Stimulated activated CD4-positive, alpha-beta T cell treated with anti-CD3 and anti-CD28 coated beads, Interleukin-12 subunit alpha, Interleukin-12 subunit beta, amount 100 ng/mL, for 4 hours (primary cell): ENCODE measurements at places on chromosomes 7 and 10.

DNA sequence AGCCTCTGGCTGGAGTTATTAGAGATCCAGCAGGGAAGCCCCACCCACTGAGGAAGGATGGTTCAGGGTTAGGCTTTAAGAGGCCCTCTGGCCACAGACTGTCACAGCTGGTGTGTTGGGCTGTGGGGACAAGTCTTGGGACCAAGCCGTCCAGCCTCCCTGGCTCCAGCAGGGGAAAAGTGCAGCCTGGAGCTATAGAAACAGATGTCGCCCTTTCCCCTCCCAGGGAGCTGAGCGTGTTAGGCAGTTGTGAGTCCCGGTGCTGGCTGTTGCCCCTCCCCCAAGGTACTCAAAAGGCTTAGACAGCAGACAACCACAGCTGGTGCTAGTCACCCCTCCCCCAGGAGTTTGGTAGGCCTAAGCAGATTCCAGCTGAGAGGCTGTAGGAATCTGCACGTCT, 143.4 kb downstream of the TMEM168 start:
- DNase-seq, result no peak

DNA sequence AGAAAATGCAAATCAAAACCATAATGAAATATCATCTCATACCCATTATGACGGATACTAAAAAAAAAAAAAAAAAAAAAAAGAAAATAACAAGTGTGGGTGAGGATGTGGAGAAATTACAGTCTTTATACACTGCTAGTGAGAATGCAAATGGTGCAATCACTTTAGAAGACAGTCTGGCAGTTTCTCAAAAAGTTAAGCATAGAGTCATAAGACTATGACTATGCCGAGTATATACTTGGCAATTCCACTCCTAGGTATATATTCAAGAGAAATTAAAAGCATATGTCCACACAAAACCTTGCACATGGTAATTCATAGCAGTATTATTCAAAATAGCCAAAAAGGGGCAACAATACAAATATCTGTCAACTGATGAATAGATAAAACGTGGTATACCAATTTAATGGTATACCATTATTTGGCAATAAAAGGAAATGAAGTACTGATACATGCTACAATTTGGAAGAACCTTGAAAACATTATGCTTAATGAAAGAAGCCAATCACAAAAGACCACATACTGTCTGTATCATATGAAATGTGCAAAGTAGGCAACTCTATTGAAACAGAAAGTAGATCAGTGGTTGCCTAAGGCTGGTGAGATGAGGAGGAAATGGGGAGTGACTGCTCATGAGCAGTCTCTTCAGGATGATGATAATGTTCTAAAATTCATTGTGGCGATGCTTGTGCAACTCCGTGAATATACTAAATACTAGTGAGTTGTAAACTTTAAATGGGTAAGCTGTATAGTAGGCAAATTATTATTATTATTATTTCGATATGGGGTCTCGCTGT, 90.1 kb upstream of the NANOS1 start:
- DNase-seq, result no peak

DNA sequence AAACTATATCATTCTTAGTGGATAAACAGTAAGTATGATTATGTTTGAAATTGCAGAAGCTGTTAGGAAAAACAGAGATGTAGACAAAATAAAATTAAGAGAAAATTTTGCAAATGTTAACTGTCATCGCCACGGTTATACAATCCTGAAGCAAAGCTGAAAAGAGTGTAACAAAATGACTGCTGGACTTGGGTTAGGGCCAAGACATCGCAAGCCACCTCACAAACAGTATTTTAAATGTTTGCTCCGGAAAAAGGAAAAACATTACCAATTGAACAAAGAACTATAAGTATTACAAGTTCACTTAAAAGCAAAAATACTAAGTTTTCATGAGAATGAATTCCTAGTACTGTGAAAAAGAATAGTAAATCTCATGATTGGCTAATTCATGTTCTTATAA, 60.0 kb downstream of the FAM13C start:
- no peak for DNase-seq

- no peak for DNase-seq
Measured at GRCh38 chr10:131915990-131916766, 15.4 kb downstream of the PPP2R2D start.

GRCh38 chr7:107668296-107668695, 7.7 kb downstream of the SLC26A4 start:
- DNase-seq, result no peak

DNA sequence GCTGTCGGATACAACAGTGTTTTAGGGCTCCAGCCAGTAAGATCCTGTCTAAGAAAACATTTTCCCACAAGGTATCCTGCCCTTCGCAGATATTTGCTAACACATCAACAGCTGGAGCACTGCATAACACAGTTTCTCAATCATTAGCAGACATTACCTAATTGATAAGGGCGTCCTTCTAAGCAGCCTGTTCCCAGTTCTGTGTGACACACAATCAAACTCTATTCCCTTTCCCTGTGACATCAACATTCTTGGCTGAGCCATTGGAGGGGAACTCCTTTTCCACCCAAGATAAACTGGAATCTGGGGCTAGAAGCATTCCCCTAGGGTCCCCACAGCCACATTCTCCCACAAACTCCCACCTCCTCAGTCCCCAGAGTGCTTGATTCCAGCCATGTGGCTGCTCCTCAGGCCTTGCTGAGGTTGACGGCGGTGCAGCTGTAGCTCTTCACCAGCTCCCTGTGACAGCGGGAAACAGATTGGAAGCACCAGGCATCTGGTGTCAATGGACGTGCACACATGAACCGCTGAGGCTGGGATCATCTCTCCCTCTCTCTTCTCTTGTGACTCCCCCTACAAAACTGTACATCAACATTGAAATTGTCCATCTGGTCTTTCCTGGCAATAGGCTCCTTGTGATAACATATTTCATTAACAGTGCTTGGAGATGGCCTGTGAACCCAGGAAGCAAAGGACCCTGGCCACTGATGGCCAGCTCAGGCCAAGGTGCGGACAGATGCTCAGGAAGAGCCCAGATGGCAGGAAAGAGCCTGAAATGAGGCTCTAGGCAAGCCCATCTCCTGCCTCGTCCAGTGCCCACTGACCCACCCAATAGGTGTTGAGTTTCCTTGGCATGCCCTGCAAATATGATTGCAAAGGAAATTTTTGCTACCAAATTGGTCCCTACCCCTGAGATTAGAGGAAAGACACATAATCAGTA, 131.1 kb upstream of the TBX20 start:
- DNase-seq, result no peak

- no peak for DNase-seq
Measured at GRCh38 chr7:151429560-151430331, 10.2 kb downstream of the CRYGN start.

DNA sequence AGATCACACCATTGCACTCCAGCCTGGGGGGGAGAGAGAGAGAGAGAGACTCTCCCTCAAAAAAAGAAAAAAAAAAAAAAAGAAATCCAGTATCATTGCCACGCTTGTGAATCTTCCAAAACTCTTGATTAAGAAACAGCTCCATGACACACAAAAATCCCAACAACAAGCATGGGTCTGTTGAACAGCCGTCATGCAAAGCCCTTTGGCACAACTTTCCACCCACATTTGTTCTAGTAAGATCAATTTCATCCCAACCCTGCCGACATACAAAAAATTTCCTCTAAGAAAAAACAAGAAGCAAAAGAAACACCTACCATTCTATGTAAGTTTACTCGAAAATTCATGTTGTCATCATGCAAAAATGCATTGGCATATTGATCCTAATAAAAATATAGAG, 62.8 kb downstream of the ARMH3 start:
- no peak for DNase-seq

DNA sequence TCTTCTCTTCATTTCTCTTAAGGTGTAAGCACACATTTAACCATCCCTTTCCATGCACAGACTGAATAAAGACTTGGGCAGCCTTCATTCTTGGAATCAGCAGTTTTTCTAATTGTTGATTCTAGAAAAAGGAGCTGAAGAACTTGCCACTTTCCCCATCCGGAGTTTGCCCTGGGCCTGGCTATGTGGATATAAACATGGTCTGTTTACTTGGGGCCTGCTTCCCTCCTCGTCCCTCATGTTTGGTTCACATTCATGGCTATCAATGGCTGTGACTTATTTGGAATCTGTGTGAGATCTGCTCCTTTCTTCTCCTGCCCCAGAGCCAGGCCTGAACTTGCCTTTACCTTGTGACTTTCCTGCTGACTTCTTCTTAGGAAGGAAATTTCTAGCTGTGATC, 199.3 kb downstream of the LRMDA start:
- no peak for DNase-seq

DNA sequence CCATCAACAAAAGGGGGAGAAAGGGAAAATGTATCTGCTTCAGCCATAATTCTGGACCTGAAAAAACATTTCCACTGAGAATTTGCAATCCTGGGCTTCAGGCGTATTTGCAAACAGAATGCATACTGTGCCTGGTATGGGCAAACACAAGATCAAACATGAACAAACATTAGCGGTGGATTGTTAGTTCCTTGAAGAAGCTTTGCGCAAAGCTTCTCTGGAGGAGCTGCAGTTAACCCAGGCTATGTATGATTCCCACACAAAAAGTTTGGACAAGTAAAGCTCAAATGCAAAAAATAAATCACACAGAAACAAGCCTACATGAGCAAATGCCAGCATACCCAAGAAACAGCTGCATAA, 20.4 kb upstream of the HILPDA start:
- no peak for DNase-seq

DNA sequence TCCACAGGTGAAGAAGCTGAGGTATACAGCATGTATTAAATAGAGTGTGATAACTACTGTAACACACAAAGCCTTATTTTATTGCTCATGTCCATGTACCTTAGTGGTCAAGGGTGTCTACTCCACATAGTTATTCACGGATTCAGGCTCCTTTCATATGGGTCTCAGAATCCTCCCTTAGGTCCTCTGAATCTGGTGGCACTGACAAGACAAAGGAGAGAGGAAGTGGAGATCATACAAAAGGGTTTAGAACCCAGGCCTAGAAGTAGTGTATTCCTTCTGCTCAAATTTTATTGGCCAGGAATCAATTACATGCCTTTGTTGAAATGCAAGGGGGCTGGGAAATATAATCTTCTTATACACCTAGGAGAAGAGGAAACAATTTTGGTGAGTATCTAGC, 164.6 kb downstream of the PTEN start:
- no peak for DNase-seq

DNA sequence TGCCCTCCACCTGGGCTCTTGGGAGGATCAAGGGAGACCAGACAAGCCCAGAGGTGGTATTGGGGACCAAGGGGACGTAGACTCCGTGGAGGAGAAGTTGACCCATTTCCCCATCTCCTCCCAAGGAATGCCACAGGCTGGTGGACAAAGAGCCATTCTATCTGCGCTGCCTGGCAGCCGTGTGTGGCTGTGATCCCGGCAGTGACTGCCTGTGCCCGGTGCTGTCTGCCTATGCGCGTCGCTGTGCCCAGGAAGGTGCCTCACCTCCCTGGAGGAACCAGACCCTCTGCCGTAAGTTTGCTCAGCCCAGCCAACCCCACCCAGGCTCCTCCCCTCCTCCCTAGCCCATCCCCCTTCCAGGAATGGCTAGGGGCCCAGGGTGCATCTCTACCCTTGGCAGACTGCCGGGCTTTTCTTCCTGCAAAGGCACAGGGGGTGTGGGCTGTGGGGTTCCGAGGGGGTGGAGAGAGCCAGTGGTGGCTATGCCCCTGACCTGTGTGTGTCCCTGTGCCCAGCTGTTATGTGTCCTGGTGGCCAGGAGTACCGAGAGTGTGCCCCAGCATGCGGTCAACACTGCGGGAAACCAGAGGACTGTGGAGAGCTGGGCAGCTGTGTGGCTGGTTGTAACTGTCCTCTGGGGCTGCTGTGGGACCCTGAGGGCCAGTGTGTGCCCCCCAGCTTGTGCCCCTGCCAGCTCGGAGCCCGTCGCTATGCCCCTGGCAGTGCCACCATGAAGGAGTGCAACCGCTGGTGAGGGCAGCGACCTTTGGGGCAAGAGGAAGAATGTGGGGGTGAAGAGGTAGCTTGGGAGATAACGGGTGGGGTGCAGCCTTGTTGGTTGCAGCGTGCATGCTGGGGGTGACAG, 10.2 kb upstream of the ZNF467 start:
- DNase-seq, result no peak

DNA sequence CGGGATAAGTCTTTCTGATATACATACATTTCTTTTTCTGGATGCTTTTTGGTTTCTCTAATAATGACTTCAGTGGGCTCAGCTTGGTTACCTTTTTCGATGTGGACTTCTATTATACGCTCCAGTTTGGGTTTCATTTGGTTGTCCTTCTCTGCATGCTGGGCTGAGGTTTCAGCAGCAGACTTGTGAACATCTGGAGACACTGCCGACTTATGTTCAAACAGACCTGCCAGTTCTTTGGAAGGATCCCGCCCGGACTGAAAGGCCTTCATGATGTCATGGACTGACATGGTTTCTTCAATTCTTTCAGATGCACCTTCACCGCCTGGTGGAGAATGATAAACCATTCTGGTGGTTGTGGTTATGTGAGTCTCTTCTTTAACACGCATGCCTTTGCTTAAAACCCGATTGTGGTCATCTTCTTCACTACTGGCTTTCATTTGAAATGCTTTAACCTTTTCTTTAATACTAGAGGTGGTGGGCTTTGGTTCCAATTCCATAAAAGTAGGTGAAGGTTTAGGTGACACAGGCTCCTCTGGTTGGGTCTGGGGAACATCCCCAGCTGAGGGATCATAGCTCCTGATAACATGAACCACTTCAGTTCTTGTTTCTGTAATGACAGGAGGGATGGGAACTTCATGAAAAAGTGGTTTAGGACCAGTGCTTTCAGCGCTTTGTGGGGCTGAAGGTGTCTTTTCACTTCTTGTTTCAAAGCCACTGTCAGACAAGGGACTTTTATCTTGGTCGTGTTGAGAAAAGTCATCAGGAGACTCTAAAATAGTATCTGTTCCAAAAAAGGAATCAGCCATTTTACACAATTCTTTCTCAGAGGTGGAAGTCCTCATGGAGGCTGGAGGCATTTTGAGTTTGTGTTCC, 167.7 kb upstream of the CCDC6 start:
- DNase-seq, result no peak

- DNase-seq, result no peak
Measured at GRCh38 chr7:2359610-2360009, 5.0 kb downstream of the EIF3B start.

DNA sequence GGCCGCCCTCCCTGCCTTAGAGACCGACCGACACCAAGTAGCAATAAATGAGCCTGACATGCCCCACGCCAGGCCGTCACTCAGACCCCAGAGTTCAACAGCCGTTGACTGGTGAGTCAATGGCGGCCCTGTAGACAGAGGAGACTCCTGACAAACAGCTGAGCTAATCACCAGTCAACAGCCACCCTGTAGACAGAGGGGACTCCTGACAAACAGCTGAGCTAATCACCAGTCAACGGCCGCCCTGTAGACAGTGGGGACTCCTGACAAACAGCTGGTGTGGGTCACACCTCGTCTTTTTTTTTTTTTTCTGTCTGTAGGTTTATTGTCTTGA, 16.9 kb upstream of the KNDC1 start:
- DNase-seq, result no peak

GRCh38 chr10:47165168-47165710, 134.8 kb upstream of the GDF10 start:
- DNase-seq, result no peak
